ENCODE measurements at places on chromosomes 5 and 9.

DNA sequence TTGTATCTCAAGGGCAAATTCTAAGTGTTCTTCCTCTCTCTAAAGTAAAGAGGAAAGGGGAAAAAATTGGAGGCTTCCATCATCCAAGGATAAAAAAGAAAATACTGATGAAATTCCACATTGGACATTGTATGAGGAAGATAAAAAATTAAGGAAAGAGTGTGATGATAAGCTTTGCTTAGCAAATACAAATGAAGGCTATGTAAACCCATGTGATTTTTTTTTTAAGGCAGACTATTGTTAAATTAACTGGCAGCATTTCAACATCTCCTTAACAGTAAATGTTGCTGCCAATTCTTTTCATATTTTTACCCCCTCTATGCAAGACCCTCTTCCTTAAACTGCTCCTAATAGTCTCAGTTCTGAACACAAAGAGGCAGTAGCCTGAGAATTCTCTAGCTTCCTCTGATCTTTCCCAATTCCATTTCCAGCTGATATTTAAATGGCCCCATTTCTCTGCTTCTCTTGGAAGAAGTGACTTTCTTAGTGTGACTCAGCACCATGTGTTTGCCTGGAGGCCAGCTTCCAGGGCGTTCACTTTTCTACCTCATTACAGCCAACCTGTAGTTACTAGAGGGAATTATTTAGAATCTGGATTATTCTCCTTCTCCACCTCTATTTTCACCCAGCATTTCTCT, 159.7 kb downstream of the TLE1 start:
- no peak for DNase-seq

DNA sequence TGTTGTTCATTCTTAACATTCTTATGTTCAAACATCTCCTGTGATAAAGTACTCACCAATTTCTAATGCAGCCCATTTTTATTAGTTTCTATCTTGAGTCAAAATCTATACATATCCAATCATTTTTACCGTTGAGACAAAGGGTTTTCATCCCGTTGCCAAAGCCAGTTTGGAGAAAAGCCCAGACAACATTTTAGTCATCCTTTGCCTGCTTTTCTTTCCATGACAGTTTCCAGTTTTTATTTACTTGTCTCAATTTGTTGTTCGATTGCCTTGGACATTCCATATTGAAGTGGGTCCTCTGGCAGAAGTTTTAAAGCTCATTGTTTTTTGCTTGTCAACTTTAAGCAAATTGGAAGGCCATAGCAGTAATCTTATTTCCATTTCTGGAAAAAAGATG, 123.9 kb downstream of the RAB3C start:
- DNase-seq = no peak

GRCh38 chr5:178323961-178324360, 91.4 kb upstream of the PHYKPL start:
- no peak for DNase-seq

DNA sequence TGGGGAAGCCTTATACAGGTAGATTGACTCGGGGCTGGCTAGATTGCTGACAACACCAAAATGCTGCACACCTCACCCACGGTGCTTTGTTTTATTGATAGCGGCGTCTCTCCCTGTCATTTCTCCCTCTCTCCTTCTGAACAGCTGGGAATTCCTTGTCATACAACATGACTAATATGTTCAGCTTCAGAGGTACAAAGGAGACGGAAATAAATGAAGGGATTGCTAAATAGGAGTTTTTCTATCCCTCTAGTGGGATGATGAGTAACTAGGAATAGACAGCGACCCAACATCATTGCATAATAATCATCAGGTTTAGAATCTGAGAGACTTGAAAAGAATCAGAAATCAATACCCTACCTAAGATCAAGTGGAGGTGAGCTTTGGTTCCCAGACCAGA, 337.7 kb upstream of the PANK3 start:
- DNase-seq = no peak

GRCh38 chr5:20536813-20537212, 548.8 kb upstream of the CDH18 start:
- no peak for DNase-seq
